ENCODE measurements at places on chromosomes 1 and 21. TPM values are rescaled to one million over a fixed set of nuclear protein-coding genes. Genes with fewer than 3 reads are reported as not detected.

The GPR52 gene
- 0.90 TPM for total RNA-seq

The SHE gene
- not detected for total RNA-seq

The FCRL6 gene
- not detected for total RNA-seq

The GUCA2B gene
- not detected for total RNA-seq

The CDC14A gene
- 3.0 TPM for total RNA-seq

The TSPAN2 gene
- 0.83 TPM for total RNA-seq

Data from IMR-90 (cell line).